ENCODE measurements at places on chromosomes 11 and 22. TPM values are rescaled to one million over a fixed set of nuclear protein-coding genes. Genes with fewer than 3 reads are reported as not detected.

- peak; percentile 35 for DNase-seq
These were observed 56.2 kb downstream of the KCNJ4 start for GRCh38 chr22:38398609-38399461.

GRCh38 chr22:35592418-35592967, 24.6 kb downstream of the MB start:
- no peak for DNase-seq

DNA sequence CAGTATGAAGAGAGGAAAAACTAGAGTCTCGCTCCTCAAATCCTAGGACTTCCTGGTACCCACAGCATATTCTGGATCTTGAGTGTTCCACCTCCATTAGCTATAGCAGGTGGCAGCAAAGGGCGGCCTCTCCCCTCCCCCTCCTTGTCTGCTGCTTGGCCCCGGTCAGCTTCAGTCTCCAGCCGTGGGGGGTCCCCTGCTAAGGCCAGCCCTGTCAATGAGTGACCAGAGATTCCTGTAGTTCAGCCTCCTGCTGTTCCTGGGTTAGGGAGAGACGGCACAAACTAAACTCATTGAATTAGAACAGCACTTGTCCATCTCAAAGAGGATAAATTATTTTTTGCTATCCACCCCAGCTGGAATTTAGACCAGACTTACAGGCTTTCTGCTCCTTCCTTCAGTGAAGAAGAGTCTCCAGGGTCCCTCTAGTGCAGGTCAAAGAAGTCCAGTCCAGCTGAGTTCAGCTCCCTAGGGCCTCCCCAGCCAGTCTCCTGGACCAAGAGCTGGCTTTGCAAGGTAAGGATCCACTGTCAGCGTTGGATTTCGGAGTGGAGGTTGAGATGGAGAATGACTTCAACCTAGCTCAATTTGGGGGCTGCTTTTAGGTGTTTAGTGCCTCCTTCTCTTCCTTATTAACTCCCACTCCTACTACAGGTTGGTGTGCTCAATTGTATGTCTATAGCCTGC, 1.1 kb upstream of the PHLDB1 start:
- no peak for DNase-seq

DNA sequence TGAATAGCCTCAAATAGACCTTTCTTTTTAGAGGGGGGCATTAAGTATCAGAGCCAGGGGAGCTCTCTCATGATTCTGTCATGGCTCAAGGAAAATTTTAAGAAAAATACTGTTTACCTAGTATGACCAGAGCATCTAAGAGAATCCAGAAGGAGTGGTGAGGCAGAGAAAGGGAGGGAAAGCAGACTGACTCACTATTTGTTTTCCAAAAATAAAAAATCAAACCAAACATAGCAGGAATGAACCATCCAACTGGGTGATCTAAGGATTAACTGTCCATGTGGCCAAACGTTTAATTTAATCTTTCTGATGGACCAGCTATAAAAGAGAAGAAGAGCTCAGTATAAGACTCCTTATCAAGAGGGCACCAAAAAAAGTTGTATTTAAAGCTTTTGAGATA, 70.8 kb downstream of the GAB2 start:
- DNase-seq: no peak

GRCh38 chr11:57772562-57772961, 11.0 kb downstream of the CTNND1 start:
- DNase-seq: peak; percentile 65

DNA sequence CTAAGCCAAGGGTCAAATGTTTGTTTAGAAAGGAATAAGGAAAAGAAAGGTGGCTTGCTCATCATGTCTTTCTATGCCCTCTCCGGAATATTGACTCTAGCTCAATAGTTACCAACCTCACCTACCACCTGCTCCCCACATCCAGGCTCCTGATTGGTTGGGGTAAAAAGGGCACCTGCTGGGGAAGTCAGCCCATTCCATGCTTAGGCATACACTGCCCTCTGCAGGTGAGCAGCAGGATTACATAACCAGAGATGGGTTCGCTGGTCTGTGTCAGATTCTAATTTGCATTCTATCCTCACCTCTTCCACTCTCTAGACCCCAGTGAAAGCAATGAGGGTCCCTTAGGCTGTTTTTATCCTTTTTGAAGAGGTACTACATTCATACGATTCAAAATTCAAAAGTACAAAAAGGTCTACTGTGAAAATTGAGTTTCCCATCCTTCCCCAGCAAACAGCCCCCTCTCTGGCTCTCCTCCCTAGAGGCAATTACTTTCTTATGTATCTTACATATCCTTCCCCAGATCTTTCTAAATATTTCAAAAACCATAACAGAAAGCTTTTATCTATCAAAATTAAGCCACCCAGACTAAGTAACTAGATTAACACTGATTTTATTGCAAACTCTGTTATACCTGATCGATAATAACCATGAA, 98.0 kb upstream of the ASPHD2 start:
- DNase-seq: peak; percentile 22

DNA sequence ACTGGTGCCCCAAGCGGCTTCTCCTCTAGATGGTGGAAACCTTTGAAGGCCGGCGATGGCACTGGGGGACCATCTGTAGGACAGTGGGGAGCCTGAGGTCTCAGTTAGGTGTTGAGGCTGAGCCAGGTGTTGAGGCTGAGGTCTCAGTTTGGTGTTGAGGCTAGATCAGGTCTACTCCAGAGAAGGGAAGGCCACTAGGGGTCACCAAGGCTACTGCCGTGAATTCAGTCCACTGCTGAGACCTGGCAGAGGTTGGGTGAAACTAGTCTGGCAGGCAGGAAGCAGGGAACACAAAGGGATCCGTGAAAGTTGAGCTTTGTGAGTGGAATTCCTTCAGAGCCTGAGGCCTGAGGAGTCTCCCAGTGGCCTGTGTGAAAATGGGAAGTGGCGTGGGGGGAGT, 123.8 kb upstream of the FGF3 start:
- no peak for DNase-seq

- DNase-seq: no peak
These were observed 4.7 kb downstream of the SIK2 start for GRCh38 chr11:111606986-111607385.

GRCh38 chr11:131037873-131038272, 121.6 kb upstream of the SNX19 start:
- DNase-seq: no peak

RIMBP3B gene
- not detected for total RNA-seq

HBD gene
- not detected for total RNA-seq

TBX10 gene
- not detected for total RNA-seq

MYO18B gene
- not detected for total RNA-seq

IFT27 gene
- 13.5 TPM for total RNA-seq

Measured in foreskin keratinocyte (primary cell).